ENCODE measurements at places on chromosomes 16 and 17.

DNA sequence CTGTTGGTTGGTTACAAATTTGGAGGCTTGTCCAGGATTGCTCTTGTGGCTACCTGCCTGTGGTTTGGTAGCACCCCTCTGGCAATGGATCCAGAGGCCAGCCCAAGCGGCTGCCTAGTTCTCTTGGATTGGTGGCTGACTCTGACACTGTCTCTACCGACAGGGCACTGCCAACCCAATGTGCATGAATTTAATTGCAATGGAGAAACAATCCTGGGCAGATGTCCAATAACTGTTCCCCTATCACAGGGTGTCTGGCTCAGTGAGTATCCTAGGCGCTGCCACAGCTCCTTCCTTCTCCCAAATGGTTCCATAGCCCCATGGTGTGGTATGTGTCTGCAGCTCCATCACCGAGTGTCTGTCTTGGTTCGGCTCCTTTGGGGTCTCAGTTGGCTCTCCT lies 19.5 kb downstream of the N4BP1 start:
- no peak for DNase-seq

- DNase-seq: no peak
These were observed 871.0 kb downstream of the CDH11 start for GRCh38 chr16:64250866-64251265.

- no peak for DNase-seq
These were observed 1.4 kb upstream of the ALDOA start for GRCh38 chr16:30063893-30064728.

DNA sequence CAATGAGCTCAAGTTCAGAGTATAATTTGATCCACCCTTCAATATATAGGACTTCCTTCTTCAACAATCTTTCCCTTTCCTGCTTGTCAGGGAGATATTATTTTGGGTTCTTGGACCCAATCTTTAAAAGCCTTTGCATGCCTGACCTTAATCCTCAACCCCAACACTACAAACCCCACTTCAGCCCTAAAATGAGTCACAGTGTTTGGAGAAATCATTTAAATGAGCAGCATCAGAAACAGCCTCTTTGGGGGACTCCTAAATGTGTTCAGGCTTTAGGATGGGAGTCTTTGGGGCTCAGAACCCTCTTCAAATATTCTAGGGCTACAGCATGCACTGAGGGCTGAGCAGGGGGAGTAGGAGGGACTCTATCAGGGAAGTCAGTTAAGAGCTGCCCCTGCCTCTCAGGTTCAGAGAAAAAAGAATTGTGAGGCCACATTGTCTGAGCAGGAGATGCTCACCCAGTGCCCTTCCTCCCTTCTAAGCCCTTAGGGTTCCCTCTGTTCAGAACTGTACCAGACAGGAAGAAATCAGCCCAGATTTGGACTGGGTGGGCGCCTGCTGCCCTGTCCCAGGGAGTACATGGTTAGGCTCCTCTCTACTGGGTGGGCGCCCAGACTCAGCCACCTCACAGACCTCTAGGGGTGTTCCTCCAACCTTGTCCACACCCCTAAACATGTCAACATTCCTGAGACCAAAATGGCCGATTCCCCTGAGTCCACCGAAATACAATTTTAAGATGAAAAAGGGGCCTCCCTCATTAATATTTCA lies 5.0 kb downstream of the NEUROD2 start:
- DNase-seq: no peak

DNA sequence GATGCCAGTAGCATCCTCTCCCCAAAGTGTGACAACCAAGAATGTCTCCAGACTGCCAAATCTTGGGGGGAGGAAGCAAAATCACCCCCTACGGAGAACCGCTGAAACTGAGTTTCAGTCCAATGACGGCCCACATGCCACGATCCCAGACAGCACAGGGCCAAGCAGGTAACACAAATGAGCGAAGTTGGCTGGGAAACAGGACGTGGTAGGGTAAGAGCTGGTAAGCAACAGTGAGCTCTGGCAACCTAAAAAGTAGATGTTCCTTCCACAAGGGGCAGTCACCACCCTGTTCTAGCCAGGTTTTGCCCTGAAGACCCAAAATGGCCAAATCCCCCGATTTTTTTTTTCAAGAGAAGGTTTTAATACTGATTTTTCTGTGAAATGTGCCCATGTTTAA lies 25.4 kb downstream of the ZFHX3 start:
- DNase-seq: no peak

- no peak for DNase-seq
These were observed 149.6 kb upstream of the CIBAR2 start for GRCh38 chr16:85261657-85262557.

GRCh38 chr16:65071433-65072311 lies 50.2 kb downstream of the CDH11 start:
- no peak for DNase-seq

- peak; percentile 87 for DNase-seq
These were observed at the start of gene ATAD5 for GRCh38 chr17:30831663-30832437. TSS of gene ATAD5 (plus strand) at chr17:30831966. CDS start at chr17:30832348, 382 bp downstream.

DNA sequence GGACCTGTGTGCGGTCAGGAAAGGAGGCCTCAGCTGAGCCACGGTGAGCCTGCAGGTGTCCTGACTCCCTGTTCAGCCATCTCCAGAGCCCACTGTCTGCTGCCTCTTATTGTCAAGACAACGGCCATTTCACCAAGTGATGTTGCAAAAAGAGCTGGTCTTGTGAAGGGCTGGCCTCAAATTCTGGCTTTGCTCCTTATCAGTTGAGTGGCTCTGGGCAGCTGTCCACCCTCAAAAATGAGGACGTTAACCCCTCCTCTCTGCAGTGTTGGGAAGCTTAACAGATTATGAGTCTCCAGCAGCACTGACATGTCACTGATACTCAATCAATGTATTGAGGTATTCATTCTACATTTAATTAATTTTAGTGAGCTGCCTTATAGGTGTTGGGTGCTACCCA lies 171.1 kb upstream of the TOX3 start:
- no peak for DNase-seq

GRCh38 chr16:7731141-7731540 lies 398.5 kb downstream of the RBFOX1 start:
- no peak for DNase-seq

DNA sequence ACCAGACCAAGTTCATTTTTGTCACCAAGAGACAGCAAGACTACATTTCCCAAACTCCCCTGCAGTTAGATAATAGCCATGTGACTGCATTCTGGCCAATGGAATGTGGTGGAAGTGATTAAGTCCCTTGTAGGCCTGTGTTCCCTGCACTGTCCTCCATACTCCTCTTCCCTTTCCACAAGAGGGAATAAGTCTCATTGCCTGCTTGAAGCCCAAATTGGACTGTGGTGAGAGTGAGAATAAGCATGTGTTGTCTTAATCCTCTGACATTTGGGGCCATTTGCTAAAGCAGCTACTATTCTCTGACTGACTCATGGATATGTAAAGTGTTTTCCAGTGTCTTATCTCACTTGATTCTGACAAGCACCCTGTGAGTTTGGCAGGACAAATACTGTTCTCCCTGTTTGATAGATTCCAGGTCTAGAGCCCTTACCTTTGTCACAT lies 20.7 kb downstream of the PIK3R6 start:
- DNase-seq: no peak

DNA sequence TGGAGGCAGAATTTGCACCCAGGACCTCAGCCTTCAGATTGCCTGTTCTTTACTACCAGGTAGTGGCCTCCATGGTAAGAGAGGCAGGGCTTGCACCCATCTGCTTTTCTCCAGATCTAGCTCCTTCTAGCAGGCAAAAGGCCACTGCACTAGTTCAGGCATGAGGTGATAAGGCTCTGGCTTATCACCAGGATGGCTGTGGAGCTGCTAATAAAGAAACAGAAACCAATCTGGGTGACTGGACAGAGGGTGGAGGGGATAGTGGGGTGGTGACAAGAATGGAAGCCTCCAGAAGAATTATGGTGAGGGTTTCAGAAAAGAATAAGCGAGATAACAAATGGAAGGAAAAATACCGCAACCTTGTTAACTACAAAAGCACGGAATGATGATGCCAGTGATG lies 15.5 kb upstream of the SUPT4H1 start:
- DNase-seq: no peak

- no peak for DNase-seq
These were observed 22.5 kb upstream of the CIBAR2 start for GRCh38 chr16:85134789-85135142.

- no peak for DNase-seq
These were observed 19.0 kb downstream of the ABR start for GRCh38 chr17:1160591-1161390.

- DNase-seq: no peak
These were observed 24.6 kb upstream of the RPH3AL start for GRCh38 chr17:376936-377863.

GRCh38 chr16:14205666-14206065 lies 134.5 kb downstream of the MRTFB start:
- DNase-seq: no peak

DNA sequence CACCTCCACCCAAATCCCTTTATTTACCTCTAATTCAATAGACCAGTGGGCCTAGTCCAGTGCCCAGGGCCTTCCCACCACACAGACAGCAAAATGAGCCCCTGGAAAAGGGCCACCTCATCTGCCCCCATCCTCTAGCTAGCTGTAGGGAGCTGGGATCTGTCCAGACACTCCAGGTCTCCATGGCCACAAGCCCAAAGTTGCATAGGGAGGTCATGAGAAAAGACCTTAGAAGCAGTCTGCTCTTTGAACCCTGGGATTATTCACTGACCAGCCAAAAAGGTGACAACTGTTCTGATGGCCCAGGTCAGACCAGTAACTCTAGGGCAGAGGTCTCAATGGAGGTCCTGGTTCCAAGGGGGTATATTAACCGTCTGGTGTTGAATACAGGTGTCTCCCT lies 2.0 kb downstream of the CUEDC1 start:
- DNase-seq: no peak

DNA sequence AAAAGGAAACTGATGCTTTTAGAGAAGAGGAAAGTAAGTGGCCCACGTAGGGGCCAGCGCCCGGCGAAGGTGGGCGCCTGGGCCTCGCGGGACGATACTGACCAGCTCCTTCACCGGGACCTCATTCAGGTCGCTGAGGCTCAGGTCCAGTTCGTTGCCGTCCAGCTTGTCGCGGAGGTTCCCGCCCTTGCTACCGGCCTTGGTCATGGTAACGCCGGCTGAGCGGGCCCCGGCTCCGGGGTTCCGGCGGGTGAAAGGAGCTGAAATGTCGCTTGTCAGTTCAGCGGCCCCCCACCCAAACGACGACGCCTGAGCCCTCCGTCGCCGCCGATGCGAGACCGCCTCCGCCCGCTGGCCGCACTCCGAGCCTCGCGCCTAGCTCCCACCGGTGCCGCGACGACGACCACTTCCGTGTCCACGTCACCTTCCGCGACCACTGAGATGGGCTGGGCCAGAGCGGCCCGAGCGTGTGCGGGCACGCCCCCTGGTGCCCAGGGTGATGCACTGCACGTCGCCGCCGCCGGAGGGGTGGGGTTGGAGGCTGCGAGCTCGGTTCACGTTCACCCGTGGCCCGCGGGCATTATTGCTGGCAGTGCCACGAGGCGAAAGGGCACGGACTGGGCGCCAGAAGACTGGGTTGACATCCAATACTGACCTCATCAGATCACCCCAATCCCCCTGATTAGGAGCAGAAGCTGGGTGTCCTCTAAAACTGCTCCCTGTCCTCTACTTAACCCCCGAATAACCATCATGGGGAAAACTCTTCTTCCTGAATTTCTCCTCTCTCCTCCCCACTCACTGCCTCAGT lies at the start of gene LRRC59:
Gene LRRC59 (minus strand): TSS at position 413 of the 808 bp plus-strand sequence. CDS start 206 bp downstream, at position 207.
- peak; percentile 71 for DNase-seq

- DNase-seq: no peak
These were observed 33.0 kb downstream of the MPRIP start for GRCh38 chr17:17075125-17075781.

DNA sequence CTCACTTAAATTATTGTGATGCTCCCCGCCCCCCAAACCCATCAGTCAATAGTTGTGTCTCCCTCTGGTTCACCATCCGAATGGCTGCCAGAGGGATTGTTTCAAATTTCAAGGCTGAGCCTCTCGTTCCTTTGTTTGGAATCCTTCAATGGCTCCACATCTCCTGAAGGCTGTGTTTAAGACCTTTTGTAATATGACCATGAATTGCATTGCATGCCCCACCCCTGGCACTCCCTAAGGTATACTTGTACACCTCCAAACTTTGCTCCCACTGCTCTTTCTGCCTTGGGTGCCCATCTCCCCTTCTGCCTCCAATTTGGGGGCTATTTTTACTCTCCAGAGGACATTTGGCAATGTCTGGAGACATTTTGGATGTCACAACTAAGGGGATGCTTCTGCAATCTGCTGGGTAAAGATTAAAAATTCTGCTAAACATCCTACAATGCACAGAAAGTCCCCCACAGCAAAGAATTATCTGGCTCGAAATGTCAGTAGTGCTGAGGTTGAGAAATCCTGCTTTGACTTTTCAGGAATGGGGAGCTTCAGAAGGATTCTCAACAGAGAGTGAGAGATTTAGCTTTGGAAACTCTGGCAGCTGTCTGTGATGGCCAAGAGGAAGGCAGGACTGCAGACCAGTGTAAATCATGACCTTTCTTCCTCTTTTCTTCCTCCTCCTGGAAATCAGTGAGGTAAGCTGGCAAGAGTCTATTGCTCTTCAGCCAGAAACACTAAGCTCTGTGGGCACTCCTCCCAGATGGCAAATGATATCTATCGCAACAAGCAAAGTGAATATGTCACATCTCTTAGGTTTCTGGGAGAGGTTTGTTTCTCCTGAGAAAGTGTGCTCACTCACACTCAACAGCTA lies 8.7 kb upstream of the IL4R start:
- DNase-seq: no peak

GRCh38 chr16:4111748-4112696 lies 4.2 kb downstream of the ADCY9 start:
- DNase-seq: no peak

GRCh38 chr17:79888811-79889634 lies 49.8 kb upstream of the CBX4 start:
- DNase-seq: no peak

- no peak for DNase-seq
These were observed 8.8 kb upstream of the SUMO2 start for GRCh38 chr17:75191584-75191983.
